NCI-H1694 treated with DMSO at 0.1 percent for 48 hours (cell line): ENCODE measurements at places on chromosomes 16 and 17.

DNA sequence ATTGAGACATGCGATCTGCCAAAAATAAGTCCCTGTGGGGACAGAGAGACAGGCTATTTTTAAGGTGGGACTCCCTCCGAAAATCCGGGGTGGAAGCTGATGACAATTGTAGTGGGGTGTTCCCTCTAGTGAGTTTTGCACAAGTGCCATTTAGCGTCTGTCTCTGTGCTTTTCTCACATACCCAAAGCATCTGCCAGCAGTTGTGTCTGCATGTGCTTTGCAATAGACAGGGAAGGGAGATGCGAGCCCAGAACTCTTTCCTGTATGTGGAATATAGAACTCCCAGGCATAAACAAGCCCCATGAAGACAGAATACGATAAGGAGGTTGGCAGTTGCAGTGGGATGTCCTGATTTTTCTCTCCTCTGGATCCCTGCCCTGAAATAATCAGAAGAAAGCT lies 282.7 kb upstream of the XYLT1 start:
- DNase-seq, result no peak

DNA sequence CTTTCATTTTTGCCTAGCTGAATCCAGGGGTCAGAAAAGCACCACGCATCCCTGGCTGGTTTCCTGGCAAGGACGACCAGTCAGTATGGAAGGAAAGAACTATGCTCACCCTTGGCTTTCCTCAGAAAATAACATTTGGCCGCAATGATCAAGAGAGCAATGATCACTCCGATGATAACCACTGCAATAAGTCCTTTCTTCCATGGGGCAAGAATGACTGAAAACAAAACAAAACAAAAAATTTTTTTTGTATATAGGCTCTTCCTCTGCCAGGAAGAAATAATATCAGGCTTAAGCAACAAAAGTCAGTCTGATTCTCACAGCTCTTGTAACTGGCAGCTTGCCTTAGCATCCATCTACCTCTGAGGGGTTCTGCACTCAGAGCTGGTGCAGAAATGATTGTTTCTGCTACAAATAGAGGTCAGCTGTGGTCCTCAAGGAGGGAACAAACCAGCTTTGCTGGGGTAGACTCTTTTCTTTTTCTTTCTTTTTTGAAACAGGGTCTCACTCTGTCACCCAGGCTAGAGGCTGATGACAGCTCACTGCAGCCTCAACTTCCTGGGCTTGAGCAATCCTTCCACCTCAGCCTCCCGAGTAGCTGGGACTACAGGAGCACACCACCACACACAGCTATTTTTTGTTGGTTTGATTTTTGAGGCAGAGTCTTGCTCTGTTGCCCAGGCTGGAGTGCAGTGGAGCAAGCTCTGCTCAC lies 35.7 kb downstream of the PECAM1 start:
- DNase-seq, result no peak

- DNase-seq, result no peak
These were observed 23.4 kb downstream of the MYH8 start for GRCh38 chr17:10398352-10398751.

- no peak for DNase-seq
These were observed 83.3 kb upstream of the GPRC5B start for GRCh38 chr16:19967963-19968362.

GRCh38 chr16:52993179-52993578 lies 59.5 kb downstream of the CHD9NB start:
- no peak for DNase-seq

DNA sequence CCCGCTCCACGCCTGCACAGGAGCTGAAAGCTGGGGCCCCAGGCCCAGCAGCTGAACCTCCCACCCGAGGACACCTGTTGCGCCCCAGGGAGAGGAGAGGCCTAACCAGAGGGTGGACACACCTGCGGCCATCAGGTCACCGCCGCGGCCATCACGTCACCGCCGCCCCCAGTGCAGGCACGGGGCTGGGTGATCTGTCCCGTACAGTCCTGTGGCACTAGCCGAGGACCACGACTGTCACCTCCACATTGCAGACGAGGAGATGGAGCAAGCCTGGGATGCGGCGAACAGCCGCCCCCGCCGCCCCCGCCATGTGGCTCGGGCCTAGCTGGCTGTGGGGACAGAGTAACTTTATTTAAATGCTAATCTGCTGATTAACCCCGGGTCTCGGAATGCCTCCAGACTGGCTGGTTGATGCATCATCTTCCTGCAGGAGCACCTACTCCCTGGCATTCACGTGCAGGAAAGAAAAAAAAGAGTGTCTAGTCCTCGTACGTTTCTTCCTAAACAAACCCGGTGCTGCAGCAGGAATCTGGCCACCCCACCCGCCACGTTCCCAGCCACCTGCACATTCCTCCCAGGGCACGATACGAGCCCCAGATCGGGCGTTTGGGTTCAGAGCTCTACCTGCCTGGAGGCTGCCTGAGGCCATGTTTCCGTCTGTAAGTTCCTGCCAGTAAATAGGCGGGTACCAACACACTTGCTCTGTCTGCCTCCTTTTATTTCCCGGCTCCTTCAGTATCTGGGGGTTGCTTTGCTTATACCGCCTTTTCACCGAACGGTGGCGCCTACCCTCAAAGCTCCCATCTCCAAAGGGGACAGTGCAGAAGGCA lies 29.9 kb downstream of the PIEZO1 start:
- DNase-seq, result no peak

GRCh38 chr16:7303052-7303610 lies 29.5 kb upstream of the RBFOX1 start:
- DNase-seq, result peak; percentile 48
